ENCODE measurements at places on chromosomes 13 and 19.

- DNase-seq = no peak
These were observed 110.9 kb downstream of the KL start for GRCh38 chr13:33127009-33127551.

DNA sequence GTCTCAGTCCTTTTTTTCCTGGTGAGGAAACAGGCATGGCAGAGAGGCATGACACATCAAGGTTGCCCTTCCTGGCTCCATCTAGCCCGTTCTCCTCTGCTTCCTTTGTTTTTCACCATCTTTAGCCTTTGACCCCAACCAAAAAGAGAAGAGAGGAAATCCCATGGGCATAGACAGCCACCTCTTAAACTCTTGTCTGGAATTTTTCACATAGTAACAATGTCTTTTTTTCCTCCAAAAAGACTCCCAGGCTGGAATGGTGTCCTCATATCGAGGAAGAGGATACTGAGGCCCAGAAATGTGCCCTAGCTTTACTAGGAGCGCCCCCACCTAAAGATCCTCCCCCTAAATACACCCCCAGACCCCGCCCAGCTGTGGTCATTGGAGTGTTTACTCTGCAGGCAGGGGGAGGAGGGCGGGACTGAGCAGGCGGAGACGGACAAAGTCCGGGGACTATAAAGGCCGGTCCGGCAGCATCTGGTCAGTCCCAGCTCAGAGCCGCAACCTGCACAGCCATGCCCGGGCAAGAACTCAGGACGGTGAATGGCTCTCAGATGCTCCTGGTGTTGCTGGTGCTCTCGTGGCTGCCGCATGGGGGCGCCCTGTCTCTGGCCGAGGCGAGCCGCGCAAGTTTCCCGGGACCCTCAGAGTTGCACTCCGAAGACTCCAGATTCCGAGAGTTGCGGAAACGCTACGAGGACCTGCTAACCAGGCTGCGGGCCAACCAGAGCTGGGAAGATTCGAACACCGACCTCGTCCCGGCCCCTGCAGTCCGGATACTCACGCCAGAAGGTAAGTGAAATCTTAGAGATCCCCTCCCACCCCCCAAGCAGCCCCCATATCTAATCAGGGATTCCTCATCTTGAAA lies at the start of gene GDF15:
Gene GDF15 (plus strand): TSS at position 484 of the 868 bp plus-strand sequence. CDS start 32 bp downstream, at position 516.
- no peak for DNase-seq

DNA sequence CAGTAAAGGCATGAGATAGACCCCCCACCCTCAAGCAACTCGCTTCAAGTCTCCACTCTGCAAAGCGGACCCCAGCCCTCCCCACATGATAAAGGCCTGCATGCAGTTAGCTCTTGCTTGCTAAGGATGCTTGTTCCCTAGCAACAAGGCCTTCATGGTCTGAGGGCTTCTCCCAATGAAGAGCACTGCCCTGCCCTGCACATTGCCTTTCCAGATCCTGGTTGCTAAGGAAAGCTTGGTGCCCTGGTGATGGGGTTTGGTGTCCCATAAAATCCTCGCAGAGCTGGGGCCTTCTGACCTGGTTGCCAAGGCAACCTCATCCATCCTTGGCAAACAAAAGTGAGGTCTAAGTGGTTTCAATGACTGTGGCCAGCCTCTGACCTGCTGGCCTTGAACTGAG lies 6.0 kb downstream of the DBP start:
- DNase-seq = no peak

- peak; percentile 16 for DNase-seq
These were observed 19.5 kb downstream of the PRKD2 start for GRCh38 chr19:46697204-46697960.

DNA sequence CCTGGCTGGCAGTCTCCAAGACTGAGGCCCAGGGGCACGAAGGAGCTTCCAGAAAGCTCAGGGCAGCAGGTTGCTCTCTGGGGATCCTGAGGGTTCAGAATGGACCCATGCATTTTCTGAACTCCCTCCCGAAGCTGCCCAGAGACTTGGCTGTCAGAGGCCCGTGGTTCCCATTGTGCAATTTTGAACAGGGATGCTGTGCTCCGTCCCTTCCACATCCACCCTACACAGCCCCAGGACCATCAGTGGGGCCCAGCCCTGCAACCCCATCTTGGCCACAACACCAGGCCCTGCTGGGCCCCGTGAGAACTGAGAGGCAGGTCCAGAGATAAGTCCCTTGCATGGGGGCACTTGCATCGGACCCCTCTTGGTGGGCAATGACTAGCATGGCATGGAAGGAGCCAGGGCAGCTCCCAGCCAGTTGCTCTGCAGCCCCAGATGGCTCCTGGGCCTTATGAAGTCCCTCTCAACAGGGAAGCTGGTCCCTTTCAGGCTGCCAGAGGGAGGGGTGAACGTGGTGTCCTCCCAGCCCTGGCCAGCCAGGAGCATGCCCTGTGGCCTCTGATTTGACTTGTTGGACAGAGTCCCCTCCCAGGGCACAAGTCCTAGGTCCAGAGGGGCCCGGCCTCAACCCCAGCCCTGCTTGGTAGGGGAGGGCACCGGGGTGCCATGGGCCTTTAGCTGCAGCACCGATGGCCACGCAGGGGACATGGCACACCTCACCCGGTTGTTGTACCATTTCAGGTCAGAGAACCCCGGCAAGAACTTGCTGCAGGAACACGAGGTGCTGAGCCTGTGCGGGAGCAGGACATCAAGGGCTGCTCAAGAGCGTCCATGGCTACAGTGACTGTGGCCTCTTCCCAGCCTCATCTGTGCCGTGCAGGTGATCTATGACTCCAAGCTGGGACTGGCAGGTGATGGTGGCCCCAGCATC lies 17.3 kb upstream of the ZNF14 start:
- no peak for DNase-seq

DNA sequence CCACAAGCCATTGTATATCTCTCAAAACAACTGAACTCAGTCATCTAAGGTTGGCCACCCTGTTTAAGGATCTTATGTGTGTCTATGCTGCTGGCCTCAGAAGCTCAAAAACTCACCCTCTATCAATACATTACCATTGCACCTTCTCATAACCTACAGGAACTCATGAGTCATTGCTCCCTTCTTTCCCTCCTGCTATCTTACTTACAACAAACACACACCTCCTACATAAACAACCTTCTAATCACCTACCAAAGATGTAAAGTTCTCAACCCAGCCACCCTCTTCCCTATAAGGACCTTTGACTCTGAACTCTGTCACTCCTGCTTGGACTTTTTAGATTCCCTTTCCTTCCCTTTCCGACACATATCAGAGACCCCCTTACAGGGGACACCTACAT lies 13.3 kb upstream of the ZSCAN4 start:
- no peak for DNase-seq

DNA sequence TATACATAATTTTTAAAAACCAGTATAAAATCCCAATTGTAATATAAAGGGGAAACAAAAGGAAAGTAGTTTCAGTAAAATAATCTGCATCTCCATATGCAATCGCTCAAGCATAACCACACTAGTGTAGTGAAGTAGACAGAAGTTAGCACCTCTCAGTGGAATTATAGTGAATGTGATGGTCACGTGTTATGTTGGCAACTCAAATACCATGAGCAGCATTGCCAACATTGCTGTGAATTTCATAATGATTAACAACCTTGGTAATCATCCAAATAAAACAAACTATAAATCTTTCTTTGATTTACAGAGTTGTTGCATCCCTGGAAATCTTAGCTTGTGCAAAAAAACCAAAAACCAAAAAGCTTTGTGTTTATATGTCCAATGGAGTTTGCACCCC lies 77.3 kb upstream of the SIAH3 start:
- DNase-seq = no peak

- DNase-seq = peak; percentile 23
These were observed 24.9 kb upstream of the DPP9 start for GRCh38 chr19:4748589-4748988.

- peak; percentile 22 for DNase-seq
These were observed 630 bp downstream of the RAP2A start for GRCh38 chr13:97434397-97435201.

All from hippocampal formation (tissue), 2 donors.